Bone marrow (tissue), 2 donors: ENCODE measurements at places on chromosomes 2 and 18.
A peak's percentile ranks its signal among the peaks of the same experiment; 100 is the strongest.

DNA sequence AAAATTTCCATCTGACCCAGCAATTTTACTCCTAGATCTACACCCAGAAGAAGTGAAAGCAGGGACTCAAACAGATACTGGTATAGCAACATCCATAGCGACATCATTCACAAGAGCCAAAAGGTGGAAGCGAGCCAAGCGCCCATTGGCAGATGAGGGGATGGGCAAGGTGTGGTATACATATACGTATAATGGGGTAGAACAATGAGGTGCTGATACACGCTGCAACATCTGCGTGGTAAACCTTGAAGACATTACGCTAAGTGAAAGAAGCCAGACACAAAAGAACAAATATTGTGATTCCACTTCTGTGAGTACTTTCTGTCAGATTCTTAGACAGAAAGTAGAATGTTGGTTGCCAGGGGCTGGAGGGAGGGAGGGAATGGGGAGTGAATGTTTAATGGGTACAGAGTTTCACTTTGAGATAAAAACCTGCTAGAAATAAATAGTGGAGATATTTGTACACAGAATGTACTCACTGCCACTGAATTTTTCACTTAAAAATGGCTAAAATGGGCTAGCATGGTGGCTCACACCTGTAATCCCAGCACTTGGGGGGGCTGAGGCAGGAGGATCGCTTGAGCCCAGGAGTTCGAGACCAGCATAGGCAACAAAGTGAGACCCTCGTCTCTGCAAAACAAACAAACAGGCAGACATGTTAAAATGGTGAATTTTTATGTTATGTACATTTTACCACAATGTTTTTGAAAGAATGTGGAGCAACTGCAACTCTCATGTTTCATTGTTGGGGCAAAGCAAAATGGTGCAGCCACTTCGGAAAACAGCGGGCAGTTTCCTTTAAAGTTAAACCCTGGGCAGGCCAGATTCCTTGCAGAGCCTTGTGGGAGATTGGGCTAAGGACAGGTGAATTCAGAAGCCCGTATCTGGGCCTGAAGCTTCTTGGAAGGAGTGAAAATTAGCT is 103.4 kb upstream of the MYCN start:
- no peak for DNase-seq

GRCh38 chr2:20737505-20737904 is 70.6 kb downstream of the GDF7 start:
- peak; percentile 62 for DNase-seq

DNA sequence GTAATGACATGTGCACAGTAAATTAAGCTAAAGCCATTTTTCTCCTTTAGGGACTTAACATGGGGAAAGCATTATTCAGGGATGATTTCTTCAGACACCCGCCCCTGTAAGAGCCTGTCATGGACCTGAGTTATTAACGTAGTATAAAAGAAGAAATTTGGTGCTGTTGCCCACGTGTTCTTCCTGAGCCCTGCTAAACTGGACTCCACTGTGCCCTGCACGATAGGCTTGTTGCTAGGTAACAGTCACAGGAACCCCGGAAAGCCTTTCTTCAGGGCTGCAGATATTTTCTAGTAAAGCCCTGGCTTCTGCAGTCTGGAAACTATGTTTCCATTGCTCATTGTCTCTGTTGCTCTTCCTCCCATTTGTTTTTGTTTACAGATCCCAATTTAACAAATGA is 157.9 kb downstream of the LRRC30 start:
- no peak for DNase-seq

DNA sequence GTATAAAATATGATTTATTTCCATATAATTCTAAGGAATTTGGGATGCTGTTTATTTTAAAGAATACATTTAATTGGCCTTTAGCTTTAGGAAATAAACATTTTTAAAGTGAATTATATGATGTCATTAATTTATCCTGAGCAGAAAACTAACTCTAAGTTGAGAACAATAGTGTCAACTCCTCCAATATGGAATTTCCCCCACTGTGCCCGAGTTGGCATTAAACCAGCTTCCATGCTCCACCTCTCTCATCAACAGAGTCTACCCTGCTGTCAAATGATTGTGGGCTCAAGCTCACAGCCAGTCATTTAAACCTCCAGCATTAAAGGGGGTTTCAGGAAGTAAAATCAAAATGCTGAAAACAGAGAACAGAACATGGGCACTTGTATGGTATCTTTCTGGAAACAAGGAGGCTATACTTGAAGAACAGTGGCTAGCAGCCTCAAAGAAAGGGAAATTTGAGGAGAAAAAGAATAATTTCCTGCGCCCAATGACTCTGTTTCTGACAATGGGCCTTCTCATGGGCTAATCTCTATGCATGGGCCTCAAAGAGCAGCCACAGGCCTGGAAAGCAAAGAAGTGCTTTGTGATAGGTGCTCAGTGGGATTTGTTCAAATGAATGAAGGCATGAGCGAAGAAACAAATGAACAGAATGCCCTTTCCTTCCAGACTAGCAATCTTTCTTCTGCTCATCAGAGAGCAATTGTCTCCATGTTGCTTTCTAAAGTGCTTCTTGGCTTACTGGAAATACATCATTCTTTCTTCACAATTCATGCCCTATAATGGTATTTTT is 252.8 kb downstream of the MTX2 start:
- no peak for DNase-seq

DNA sequence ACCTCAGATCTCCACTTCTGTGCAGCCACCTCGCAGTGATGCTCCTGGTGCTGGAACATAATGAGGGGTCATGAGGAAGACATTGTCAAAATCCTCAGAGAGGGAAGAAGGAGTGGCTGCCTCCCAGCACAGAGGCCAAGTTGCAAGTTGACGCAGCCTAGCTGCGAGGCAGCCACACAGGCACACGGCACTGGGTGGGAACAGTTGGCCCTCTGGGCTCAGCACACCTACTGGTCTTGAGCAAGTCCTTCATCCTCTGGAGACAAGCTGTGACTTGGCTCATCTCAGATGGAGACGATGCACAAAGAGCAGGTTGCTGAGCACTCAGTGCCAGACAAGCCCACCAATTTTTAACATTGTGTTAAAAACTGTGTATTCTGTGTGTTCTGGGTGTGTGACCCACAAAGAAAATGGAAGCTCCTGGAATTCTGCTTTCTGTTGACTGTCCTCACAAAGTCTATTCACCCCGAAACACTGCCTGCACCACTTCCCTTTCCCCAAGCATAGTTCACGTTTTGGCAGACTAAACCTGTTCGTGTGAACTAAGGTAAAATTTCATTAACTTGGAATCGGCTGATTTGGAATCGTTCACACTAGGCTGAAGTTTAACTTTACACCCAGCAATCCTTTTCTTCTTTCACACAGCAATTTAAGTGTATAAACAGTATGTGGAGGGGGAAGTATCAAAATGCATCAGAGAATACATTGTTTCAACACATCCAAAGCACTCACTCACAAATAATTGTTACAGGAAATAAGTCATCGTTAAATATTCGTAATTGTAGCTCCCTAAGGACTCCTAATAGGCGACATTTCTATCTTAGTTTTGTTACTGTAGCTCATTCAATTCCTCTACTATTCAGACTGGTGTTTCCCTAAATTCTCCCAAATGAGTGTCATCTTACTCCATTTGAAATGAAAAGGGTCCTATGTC is 266.6 kb upstream of the ID2 start:
- DNase-seq = no peak

DNA sequence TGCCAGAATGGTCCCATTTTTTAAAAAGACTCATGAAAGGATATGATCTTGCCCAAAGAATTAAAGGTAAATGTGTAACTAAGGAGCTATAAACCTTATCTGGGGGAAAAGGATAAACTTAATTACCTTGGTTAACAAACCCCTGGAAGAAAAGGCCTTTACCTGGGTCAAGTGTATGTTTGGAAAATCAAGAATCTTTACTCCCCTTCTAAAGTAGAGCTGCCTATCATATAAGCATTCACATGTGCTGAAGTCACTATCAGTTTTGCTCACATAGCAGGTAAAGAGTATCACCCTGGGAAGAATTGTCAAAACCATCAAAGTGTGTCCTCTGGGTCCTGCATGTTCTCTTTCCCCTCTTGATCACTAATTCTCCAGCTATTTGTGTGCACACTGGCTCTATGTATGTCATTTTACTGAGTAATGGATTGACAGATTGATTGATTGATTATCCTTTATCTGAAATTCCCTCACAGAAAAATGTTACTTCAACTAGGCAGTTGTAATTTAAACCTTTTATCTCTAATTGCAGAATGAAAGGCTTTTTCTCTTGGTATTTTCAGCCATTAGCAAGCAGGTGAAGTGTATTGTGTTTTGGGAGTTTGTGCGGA is 199.4 kb downstream of the NOL4 start:
- DNase-seq = no peak

DNA sequence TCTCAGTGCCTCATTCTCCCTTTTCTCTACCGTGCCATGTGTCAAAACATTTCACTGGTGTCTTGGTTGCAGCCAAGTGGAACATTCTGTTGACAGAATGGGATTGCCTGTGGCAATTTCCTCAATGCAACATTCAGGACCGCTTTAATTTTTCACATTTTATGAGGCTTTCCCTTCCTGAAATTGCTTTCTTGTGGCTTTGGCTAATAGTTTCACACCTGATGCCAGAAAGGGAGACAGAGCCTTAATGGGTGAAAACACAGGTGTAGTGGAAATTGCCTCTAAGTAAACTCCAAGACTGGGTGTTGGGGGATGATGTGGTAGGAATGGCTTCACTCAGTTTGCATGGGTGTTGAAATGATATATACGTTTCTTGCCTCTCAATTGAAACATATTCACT is 278.3 kb downstream of the TSN start:
- no peak for DNase-seq

GRCh38 chr18:45505497-45506206 is 109.6 kb upstream of the SLC14A2 start:
- no peak for DNase-seq

DNA sequence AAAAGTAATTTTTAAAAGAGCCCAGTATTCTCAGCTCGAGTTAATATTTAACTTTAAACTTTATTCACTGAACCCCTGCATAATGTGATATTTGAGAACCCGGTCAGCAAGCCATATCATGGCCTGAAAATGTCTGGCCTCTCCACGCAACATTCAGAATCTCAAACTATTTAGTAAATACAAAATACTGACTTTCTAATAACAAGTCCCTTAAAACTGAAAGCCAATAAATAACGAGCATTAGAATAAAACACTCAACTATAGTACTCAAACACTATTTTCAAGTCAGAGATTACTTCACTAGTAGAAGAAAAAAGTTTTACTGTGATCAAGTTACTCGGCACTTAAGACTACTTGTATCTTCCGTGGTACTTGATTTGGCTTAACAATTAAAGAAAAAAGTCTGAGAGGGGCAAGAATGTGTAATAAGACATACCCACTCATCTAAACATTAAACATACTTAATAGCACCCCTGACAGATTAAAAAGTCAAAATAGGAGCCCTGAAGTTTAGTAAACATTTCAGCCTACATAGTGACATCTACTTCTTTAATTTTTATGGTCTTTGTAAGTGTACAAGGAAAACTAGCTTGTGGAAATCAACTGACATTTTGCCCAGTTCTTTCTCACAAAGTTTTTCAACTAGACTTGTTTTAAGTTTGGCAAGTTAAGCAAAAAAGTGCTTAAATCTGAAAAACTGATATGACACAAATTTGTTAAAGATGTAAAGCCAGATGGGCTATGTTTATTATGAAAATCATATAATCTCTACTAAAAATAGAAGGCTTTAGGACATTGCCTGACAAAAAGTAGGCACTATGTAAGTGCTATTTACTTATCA is 38.2 kb downstream of the RTN4 start:
- no peak for DNase-seq

GRCh38 chr2:150403457-150403856 is 84.0 kb downstream of the RND3 start:
- no peak for DNase-seq

- no peak for DNase-seq
Measured at GRCh38 chr2:134773335-134773734, 54.5 kb upstream of the TMEM163 start.
